ENCODE measurements at places on chromosomes 11 and 22.

- DNase-seq = no peak
These were observed 87.8 kb upstream of the DRD2 start for GRCh38 chr11:113562981-113563461.

DNA sequence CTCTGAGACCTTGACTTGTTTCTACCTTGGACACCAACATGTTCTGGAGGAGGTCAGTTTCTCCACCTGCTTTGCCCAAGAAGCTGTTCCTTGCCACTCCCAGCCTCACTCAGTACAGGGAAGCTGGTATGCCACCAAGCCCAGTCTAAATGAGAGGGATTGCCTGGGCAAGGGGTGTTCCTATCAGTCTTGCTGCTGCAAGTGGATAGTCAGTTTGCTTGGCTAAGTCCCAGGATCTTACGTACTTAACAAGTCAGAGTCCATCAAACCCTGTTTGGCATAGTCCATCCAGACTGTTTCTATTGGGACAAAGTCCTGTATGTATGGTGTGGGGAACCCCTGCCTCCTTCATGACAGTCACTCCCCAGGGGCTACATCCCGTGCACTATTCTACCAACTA, 66.6 kb downstream of the RPL27A start:
- DNase-seq = no peak

DNA sequence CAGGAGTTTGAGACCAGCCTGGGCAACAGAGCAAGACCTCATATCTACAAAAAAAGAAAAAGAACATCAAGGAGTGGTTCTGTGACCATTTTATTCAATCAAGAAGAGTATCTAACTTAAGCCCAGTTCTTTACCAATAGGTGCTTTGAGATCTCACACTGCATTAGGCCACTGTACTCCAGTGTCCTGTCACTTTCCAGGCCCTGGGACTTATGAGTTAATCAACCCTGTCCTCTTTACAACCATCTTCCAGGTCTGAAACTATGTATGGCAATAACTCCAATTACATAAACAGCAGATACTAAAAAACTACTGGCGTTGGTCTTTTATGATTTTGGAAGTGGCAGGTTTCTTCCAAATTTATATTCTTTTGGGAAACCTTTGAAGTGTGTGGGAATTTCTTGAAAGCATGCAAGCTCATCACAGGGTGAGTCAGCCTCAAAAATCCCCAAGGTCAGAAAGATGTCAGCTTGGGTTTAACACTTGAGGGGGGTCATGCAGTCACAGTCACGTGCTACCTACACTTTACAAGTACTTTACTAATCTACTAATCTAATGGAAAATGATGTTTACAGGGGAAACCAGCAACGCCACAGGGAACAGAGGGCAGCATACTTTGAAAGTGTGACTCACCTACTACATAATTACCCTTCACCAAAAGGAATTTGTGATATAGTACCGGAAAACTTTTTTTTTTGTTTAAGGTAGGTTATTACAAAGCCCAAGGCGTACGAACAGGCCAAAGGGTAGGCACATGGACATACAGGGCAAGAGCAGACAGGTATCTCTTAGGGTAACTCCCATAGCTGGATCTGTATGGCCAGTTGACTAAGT, 15.6 kb downstream of the PISD start:
- DNase-seq = no peak

DNA sequence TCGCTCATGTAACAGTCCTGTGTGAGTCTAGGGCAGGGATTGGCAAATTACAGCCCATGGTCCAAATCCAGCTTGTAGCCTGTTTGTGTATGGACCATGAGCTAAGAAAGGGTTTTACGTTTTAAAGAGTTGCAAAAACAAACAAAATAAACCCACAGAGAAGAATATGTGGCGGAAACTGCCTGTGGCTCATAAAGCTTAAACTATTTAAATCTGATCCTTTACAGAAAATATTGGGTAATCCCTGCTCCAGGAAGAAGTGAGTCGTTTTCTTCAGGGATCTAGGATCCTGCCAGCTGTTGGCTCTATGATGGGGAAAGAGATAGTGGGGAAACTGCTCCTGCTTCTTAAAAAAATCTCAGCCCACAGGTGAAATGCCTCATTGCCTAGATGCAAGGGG, 3.4 kb upstream of the OR6Q1 start:
- DNase-seq = no peak

DNA sequence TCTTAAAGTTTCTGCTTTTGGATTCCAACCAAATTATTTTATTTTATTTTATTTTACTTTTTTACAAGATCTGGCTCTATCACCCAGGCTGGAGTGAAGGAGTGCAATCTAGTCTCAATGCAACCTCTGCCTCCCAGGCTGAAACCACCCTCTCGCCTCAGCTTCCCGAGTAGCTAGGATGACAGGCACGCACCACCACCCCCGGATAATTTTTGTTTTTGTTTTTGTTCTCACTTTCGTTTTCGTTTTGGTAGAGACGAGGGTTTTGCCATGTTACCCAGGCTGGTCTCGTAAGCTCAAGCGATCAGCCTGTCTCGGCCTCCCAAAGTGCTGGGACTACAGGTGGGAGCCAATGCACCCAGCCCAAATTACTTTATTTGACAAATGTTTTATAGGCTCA, 219.8 kb downstream of the ETS1 start:
- DNase-seq = peak; percentile 74

GRCh38 chr11:121437018-121437685, 15.0 kb upstream of the SORL1 start:
- no peak for DNase-seq

DNA sequence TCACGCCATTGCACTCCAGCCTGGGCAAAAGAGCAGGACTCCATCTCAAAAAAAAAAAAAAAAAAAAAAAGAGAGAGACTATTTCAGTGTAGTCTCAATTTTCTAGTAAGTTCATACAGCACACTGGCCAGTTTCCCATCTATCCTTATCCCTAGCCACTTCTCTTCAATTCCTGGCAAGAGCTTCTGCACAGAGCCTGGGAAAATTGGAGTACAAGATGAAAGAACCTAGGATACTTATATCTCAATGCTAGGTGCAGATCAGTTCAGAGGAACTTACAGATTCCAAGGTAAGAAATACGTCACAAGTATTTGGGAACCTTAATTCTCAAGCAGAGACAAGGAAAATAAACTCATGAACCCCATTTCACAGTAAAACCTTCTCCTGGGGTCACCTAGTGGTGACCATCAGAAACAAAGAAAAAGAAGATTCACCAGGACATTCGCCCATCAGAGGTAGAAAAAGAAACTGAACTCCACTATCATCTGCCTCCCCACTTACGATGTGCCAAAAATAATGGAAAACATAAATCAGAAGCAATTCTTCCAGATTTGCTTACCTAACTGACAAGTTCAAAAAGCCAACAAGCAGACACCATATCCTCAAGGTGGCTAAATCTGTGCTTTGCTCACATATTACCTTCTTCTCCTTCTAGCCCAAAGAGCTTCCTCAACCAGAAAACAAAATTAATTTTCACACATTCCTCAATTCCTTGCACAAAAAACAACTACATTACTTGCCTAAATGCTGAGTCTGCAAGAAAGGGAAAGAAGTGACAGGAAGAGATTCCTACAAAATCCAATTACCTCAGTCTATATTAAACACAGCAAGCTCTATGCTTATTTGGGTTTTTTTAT, 4.9 kb downstream of the DENND5A start:
- no peak for DNase-seq

DNA sequence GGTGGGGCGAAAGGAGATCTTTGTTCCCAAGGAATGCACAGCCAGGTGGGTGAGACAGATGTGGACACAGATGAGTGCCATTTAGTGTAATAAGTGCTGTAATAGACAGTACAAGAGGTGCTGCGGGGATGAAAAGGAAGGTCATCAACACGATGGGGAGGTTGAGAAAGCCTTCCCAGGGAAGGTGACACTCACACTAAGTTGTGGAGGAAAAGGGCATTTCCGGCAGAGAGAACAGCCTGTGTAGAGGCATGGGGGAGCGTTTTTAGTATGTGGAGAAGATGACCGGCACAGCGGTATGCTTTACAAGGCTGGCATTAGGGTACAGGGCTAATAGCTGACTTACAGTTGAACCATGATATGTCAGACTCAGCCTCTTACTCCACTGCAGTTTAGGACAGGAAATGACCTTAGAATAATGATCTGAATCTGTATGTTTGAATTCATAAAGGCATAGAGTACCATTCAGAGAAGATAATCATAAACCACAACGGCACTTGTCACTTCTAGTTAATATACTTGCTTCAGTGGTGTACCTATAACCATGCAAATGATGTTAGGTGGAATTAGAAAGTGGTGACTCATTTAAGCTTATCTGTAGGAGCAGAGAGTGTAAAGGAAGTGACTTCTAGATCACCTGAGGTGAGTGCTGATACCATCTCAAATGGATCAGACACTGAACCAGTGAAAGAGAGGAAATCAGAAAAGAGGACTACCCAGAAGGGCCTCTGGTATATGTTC, 60.6 kb downstream of the FAM83F start:
- peak; percentile 75 for DNase-seq

DNA sequence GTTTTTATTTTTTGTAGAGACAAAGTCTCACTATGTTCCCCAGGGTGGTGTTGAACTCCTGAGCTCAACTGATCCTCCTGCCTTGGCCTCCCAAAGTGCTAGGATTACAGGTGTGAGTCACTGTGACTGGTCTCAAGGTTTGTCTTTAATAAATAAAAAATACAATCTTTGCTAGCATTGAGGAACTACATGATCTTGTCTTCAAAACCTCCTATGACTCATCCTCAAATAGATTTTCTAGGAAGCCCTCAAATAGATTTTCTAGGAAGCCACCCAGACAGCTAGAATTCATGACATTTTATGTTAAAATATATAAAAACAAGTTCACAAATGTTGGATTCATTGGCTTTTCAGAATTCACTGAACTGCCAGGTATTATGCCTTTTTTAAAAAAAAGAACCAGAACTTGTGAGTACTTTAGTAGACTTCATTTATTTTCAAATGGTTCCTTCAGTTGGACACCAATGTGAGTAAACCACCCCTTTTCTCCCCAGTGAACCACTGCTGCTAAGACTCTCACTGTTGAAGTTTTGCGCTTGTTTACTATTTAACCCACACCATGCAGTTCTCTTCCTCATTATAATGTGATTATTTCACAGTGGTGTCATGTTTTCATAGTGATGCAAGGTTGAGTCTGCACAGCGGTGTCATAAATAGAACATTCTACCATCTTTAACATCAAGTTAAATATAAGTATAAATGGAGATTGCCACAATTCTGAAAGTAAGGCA, 303.9 kb downstream of the CASP12 start:
- no peak for DNase-seq

DNA sequence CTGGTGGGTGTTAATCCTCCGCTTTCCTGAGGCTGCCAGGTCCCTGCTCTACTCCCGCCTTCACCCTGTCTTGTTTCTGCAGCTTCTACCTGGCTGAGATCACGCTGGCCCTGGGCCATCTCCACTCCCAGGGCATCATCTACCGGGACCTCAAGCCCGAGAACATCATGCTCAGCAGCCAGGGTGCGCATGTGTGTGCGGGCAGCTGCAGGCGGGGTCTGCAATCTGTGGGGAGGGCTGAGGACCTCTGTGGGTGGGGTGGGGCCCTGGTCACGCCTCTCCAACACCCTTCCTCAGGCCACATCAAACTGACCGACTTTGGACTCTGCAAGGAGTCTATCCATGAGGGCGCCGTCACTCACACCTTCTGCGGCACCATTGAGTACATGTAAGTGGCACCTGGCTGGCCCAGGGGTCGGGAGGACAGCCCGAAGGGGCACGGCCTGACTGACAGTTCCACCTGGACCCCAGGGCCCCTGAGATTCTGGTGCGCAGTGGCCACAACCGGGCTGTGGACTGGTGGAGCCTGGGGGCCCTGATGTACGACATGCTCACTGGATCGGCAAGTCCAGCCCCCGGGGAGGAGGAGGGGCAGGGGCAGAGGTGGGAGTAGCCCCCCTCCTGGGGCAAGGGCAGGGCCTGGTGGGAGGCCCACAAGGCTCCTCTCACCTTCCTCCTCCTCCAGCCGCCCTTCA, 4.5 kb downstream of the RPS6KB2 start:
- no peak for DNase-seq

DNA sequence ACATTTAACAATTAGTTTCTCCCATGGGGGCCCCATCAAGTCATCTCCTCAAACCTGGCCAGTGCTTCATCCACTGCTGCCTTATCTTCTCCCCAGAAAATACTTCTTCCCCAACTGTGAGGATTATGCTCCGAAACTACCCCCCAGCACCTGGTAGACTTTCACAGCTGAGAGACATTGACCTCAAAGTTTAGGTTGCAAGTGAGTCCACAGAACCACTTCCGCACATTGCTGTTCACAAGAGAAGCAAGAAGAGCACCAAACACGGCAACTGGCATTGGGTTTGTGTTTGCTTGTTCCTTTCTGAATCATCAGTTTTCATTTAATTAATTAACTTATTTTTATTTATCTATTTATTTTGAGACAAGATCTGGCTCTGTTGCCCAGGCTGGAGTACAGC, 6.1 kb downstream of the MCHR1 start:
- peak; percentile 13 for DNase-seq

- DNase-seq = peak; percentile 71
These were observed 800 bp downstream of the KCTD21 start for GRCh38 chr11:78187366-78188285.

DNA sequence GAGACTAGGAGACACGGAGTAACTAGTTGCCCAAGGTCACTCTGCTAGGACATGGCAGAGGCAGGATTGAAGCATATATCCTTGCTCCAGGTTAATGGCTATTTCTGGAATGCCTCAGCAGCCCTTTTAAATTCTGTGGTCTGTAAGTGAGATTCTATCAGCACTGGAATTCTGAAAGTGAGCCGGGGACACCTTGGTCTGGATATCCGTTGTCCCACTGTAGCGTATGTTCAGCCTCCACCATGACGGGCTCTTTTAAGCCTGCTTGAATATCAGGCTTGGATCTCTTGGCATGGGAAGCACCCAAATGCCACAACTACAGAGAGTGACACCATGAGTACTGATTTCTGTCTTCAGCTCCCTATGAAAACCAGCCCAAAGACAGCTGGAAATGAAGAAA, 254.4 kb downstream of the OPCML start:
- DNase-seq = no peak

DNA sequence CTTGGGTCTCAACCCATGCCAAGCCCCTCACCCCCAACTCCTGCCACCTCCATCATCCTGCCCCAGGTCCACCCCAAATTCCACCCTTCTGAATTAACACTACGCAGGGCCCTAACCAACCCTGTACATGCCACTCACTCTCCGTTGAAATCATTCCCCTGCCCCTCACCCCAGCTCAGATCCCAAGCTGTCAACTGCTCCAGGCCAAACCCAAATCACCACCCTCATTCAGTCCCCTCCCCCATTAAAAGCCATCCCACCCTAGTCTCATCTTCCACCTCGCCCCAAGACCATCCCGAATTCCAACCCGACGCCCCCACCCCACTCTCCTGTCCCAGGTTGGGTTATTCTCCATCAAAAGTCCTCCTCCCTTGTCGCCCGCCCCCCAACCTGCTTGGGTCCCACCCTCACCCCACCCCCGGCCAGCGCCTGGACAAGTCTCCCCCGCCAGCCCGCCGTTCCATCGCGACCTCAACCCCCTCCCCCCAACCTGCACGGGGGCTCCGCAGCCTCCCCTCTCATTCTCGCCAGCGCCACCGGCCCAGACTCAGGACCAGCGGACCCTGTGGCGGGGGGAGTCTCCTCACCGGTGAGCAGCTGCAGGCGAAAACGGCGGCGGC, 466 bp downstream of the FAM168A start:
- DNase-seq = no peak

- DNase-seq = no peak
These were observed 37.5 kb upstream of the MMP20 start for GRCh38 chr11:102662607-102663006.

All from CD4-positive, alpha-beta T cell treated with Interleukin-21 for 1 hour (primary cell).